HepG2 (cell line): ENCODE measurements at places on chromosomes 7 and 10.

- peaks cover 13% of the 10 kb centered on the region for H3K4me1 ChIP-seq
- no peaks in the 10 kb centered on the region for H3K27me3 ChIP-seq
- no peaks in the 10 kb centered on the region for H3K36me3 ChIP-seq
- no peak for DNase-seq
- H3K4me3 ChIP-seq: no peak overlapping the region
Observed at GRCh38 chr7:95921543-95921942, 149.2 kb downstream of the DYNC1I1 start.

- no peaks in the 10 kb centered on the region for H3K4me1 ChIP-seq
- no peak overlapping the region for H3K27ac ChIP-seq
- no peaks in the 10 kb centered on the region for H3K27me3 ChIP-seq
- H3K36me3 ChIP-seq: peaks cover 7% of the 10 kb centered on the region
Observed at GRCh38 chr7:104124893-104125477, 82.8 kb downstream of the ORC5 start.

GRCh38 chr7:132359743-132360142 is 216.5 kb downstream of the PLXNA4 start:
- no peaks in the 10 kb centered on the region for H3K36me3 ChIP-seq
- H3K27ac ChIP-seq: no peak overlapping the region
- no peak overlapping the region for H3K4me3 ChIP-seq
- no peaks in the 10 kb centered on the region for H3K4me1 ChIP-seq
- H3K27me3 ChIP-seq: peaks cover 9% of the 10 kb centered on the region; the same call in 1 of the 3 replicates

GRCh38 chr7:1085910-1086421 is 1.9 kb upstream of the GPER1 start:
- no peaks in the 10 kb centered on the region for H3K27me3 ChIP-seq
- no peak overlapping the region for H3K27ac ChIP-seq
- no peak overlapping the region for H3K4me3 ChIP-seq
